Activated T-helper 1 cell treated with anti-CD3 and anti-CD28 coated beads, Interleukin-12 subunit alpha, Interleukin-12 subunit beta, Interleukin-2, Interleukin-4 antibody, amounts not matched to agents 30 ng/mL and 10 ng/mL and 1 ng/mL, durations not matched to agents 14 hours and 24 hours and 36 hours (primary cell): ENCODE measurements at places on chromosomes 2 and 18.

DNA sequence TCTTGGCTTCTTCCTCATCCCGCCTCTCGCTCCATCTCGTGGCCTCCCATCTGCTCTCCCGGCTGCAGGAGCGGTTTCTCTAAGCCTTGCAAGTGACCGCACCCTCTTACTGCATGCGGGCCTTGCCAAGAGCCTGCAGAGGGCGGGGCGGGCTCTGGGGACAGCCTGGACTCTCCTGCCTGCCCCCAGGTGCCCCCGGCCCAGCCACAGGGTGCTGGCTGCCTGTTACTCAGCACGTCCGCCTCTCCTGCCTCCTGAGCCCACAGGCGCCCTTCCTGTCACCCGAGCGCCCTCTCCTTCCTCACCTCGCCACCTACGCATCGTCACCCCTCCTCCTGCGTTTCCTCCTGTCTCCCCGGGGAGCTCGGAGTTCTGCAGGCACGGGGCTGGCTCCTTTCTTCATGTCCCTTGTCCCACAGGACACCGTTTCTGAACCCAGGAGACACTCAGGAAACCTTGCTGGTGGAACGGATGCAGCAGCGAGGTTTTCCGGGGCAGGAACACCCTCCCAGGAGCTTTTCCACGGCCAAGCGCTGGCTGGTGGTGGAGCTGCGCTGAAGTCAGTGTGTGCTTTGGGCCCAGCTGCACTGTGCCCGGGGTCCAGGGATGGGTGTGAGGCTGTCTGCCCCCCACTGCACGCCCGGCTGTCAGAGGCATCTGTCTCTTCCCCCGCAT is 28.5 kb downstream of the HPCAL1 start:
- H3K27ac ChIP-seq, result peak overlapping the region; percentile 95
- peaks cover 59% of the 10 kb centered on the region for H3K4me1 ChIP-seq
- H3K4me3 ChIP-seq, result peak overlapping the region; percentile 86
- peak; percentile 62 for DNase-seq
- no peaks in the 10 kb centered on the region for H3K27me3 ChIP-seq

DNA sequence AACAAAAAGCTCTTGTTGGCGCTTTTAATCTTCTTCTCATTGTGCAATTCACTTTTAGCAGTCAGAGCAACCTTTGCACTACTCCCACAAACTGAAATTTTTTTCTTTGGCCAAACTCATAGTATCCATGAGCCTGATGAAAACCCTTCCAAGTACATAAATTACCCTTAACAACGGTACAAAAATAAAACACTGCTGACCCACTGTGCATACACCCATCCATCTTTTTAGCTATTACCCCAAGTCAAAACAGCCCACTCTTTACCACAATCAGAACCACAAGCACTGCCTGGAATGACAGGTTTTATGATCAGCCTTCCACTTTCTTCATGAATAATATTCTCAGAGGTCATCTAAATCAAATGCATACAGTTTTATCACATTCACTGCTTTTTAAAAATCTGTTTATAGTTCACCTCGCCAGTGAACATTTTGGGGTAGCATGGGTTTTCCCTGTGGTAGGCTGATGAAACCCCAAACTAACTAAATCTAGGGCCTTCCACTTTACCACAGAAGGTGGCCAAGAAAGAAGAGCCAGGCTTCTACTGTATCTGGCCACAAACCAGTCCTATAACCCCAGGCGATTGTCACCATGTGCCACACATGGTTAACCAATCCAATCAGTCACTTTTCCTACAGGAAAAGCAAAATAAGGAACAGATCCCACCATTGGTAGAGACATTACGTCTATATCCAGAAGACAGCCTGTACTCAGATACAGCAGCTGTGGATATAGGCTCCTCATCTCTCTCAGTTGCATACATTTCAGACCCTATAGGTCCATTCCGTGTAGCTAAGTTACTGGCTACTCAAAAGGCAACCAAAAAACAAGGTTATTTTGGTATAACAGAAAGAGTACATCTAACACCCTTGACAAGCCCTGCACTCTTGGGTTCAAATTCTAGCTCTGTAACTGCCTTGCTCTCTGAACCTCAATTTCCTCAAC is 171.3 kb downstream of the THADA start:
- H3K27me3 ChIP-seq, result no peaks in the 10 kb centered on the region
- peak overlapping the region; percentile 23 for H3K4me3 ChIP-seq
- H3K4me1 ChIP-seq, result peaks cover 39% of the 10 kb centered on the region
- DNase-seq, result no peak

DNA sequence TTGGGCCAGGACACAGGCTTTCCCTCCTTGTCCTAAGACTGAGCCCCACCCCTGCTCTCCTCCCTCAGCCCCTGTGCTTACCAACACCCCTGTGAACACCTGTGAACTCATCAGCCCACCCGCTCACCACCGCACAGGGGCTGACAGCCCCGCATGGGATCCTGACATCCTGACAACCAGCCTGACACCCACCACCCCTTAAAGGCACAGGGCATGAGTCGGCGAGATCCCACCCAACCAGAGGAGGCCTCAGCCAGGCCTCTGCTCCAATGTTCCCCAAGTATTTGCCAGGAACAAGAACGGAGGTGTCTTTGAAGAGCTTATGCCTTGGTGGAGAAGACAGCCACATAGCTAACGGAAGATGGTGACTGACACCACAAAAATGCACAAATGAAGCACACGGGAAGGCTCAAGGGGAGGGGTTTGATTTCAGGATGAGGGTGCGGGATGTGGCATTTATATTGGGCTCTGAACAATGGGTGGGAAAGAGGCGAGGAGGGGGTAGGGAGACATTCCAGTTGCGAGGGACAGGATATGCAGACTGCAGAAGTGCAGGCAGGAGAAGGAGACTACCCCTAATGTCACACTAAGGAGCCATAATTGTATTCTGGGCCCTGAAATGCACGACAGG is 11.0 kb downstream of the RAB11FIP5 start:
- no peaks in the 10 kb centered on the region for H3K27me3 ChIP-seq
- H3K4me1 ChIP-seq, result peaks cover 16% of the 10 kb centered on the region
- no peak overlapping the region for H3K4me3 ChIP-seq
- no peaks in the 10 kb centered on the region for H3K36me3 ChIP-seq

DNA sequence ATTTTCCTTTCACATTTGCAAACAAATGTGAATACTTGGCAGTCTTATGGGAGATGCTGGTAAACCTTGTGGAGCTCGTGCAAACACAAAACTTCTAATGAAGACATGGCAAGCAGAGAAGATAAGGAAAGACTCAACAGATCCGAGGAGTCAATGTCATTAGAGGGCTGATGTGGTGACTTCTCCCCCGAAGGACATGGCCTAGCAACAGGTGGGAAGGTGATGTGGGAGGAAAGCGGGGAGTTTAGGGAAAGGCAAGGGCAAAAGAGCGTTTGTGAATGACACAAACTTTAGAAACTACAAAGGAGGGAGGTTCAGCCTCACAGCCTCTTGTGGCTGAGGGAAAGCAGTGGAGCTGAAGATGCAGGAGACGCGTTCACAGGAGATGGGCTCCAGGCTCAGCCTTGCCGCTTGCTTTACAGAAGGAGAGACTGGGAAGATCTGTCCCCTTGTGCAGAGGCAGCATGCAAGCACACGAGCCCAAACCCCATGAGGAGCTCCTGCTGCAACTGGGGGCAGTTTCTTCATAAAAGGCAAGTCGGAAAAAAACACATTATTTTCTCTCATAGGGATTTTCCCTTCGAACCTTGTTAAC is 86.6 kb downstream of the SOWAHC start:
- no peak for DNase-seq
- no peaks in the 10 kb centered on the region for H3K4me1 ChIP-seq
- H3K27me3 ChIP-seq, result peaks cover 5% of the 10 kb centered on the region
- no peak overlapping the region for H3K4me3 ChIP-seq
- H3K36me3 ChIP-seq, result no peaks in the 10 kb centered on the region

GRCh38 chr2:64574871-64575270 is 50.7 kb downstream of the AFTPH start:
- peak overlapping the region; percentile 45 for H3K27ac ChIP-seq
- peaks cover 12% of the 10 kb centered on the region for H3K4me1 ChIP-seq
- no peak for DNase-seq
- H3K27me3 ChIP-seq, result no peaks in the 10 kb centered on the region
- H3K4me3 ChIP-seq, result no peak overlapping the region

DNA sequence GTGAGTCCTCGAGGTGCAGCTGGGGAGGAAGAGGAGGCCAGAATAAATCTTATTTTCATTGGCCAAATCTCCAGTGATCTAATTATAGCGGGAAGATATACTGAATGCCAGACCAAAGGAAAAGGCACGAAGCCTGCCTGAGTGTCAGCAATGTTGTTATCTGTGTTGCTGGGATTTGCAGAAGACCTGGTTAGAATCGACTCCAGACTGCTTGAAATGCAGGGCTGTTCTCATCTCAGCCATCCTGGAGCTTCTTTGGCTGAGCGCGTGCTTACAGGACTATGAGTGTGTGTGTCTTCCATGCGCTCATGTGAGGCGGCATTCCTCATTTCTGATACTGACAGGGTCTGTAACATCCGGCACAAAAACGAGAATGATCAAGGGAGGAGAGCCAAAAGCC is 81.2 kb downstream of the TSN start:
- no peak for DNase-seq
- no peaks in the 10 kb centered on the region for H3K4me1 ChIP-seq
- H3K36me3 ChIP-seq, result no peaks in the 10 kb centered on the region
- H3K4me3 ChIP-seq, result no peak overlapping the region
- no peak overlapping the region for H3K27ac ChIP-seq

- peaks cover 17% of the 10 kb centered on the region for H3K4me1 ChIP-seq
- no peaks in the 10 kb centered on the region for H3K27me3 ChIP-seq
- peak overlapping the region; percentile 55 for H3K4me3 ChIP-seq
- H3K27ac ChIP-seq, result peak overlapping the region; percentile 64
Observed at GRCh38 chr2:36549165-36549574, 48.8 kb downstream of the FEZ2 start.

DNA sequence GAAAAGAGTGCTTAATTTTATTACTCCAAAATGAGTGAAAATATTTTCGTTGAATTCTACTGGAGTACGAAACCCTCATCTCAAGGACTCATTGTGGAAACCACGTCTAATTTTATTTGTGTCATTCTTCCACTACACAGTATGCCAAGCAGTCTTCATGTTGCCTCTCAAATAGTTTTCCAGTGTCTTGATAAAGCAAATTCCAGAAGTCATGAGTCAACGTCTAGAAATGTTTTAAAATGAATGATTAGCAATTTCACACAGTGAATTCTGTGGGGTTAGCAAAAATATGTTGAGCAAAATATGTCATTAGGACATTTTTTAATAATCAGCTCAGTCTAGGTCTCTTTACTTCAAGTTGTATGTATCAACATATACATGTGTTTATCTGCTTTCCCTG is 865.5 kb downstream of the DSC3 start:
- H3K27me3 ChIP-seq, result no peaks in the 10 kb centered on the region
- no peak overlapping the region for H3K4me3 ChIP-seq
- H3K36me3 ChIP-seq, result no peaks in the 10 kb centered on the region
- H3K27ac ChIP-seq, result no peak overlapping the region
- no peaks in the 10 kb centered on the region for H3K4me1 ChIP-seq
- DNase-seq, result no peak
